RWPE2 (cell line): ENCODE measurements at places on chromosomes 12 and 14.

DNA sequence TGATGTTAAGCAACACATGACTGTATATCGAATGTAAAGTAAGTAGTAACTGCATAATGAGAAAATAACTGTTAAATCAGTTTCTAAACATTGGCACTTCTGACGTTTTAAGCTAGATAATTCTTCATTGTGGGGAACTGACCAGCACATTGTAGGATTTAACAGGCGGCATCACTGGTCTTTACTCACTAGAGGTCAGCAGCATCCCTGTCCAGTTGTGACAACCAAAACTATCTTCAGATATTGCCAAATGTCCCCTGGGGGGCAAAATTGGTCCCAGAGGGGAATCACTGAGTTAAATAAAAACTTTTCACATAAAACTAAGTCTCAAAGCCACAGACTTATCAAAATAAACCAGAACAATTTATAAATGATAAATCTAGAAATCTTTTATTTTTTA is 65.3 kb downstream of the BLTP3B start:
- no peak for DNase-seq

DNA sequence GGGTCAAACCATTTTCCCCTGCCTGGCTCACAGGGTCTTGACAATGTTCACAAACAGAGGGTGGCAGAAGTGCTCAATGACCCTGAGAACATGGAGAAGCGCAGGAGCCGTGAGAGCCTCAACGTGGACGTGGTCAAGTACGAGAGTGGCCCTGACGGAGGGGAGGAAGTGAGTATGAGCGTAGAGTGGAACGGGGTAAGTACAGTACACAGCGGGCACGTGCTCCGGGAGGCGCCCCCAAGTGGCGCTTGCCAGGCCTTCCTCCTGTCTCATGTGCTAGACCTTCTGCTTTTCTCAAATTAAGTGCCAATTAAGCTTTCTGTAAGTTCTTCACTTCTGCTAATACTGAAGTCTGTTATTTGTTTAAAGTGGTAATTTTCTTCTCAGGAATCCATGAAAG is 35.9 kb downstream of the XRCC3 start:
- no peak for DNase-seq

GRCh38 chr14:60905923-60906322 is 75.0 kb downstream of the TRMT5 start:
- no peak for DNase-seq

- DNase-seq, result no peak
These were observed 151.1 kb downstream of the DACT1 start for GRCh38 chr14:58788655-58789503.
